MCF 10A (cell line): ENCODE measurements at places on chromosomes 11 and 22. TPM values are rescaled to one million over a fixed set of nuclear protein-coding genes. Genes with fewer than 3 reads are reported as not detected.

DNA sequence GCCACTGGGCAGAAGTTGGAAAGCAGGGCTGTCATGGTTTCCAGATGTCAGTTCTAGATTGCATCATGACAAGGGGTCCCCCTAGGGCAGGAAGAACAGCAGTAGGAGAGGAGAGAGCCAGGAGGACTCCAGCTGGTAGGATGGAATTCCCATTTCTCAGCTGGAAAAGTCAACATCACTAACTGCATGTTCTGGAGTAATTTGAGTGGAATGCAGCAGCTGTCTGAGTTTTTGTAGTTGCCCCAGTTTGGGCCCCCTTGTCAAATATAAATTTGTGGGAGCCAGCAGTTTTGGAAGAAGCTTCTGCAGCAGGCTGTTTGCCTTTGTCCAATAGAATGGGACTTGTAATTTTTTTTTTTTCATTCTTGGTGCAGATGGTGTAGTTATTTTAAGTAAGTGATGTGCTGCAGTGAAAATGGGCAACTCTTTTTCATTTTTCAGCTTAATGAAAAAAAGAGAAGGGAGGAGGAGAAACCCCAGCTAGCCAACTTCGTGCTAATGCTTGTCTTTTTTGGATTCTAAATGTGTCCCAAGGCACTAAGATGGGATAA lies 86.9 kb downstream of the LDLRAD3 start:
- DNase-seq: peak; percentile 22

DNA sequence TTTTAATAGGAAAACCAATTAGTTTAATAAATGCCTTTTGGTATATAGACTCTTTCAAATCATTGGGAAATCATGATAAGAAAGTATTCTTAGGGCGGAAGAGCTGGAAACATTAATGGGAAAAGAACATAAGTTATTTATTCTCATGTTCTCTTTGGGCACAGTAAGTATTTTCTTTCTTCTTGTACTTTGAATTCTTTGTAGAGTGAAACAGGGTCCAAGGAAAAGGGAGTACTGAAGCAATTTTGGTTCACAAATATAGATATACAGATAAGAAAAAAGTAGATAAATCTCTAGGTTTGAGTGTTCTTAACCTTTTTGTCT lies 123.2 kb downstream of the MICAL2 start:
- DNase-seq: no peak

DNA sequence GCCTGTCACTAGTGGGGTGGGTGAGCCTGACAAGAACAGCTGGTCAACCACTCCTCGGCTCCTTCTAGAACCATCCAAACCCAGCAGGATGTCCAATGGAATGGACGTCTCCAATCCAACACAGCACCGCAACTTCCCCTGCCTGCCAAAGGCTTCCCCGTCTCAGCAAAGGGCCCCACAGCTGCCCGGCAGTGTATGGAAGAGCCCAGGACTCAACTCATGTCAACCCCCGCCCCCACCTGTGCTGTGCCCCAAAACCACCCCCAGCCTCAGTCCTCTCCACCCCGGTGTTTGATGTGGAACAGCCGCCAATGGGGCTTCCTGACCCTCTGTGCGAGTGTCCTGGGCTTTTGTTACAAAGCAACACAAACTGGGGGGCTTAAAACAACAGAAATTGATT lies 223.8 kb downstream of the CTTN start:
- no peak for DNase-seq

DNA sequence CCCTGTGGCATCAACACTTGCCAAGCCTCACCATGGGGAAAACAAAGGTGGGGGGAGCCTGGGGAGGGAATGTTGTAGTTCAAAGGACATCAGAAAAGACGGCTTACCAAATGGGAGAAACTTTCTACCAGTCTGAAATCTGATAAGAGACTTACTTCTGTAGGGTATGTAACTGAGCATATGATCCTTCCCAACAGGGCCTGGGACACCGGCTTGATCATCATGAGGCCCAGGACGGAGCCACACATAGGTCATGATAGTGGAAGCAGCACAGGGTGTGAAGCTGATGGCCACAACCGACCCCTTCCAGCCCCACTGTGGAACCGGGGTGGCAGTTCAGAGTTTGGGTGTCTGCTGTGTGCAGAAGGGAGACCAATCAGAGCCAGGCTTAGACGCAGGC lies 51.1 kb downstream of the MICAL3 start:
- DNase-seq: no peak

- DNase-seq: no peak
These were observed 77.1 kb downstream of the DHCR7 start for GRCh38 chr11:71370895-71371673.

- DNase-seq: no peak
These were observed 13.9 kb upstream of the CDC42EP2 start for GRCh38 chr11:65300621-65301275.

The OR6A2 gene
- total RNA-seq: 0.17 and 0.28 TPM in 2 replicates

The TYR gene
- total RNA-seq: not detected in 2 replicates

DNA sequence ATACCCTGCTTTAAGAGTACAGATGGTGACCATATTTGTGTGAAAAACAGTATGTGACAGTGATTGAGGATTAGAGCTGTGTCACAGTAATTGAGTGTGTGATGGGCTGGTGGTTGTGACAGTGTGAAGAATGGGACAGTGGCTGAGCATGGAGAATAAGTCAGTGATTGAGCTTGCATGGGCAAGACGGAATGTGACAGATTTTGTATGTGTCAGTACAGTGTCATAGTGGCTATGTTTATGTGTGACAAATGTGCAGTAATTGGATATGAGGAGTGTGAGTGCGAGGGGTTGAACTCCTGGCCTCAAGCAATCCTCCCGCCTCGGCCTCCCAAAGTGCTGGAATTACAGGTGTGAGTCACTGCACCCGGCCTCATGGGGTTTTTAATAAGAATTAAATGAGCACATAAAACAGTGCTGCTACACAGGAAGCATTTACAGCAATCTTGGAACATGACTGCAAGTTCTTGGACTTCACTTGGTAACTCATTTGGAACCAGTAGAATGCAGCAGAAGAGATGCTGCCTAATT lies 583 bp upstream of the RRAS2 start:
- peak; percentile 3 for DNase-seq

DNA sequence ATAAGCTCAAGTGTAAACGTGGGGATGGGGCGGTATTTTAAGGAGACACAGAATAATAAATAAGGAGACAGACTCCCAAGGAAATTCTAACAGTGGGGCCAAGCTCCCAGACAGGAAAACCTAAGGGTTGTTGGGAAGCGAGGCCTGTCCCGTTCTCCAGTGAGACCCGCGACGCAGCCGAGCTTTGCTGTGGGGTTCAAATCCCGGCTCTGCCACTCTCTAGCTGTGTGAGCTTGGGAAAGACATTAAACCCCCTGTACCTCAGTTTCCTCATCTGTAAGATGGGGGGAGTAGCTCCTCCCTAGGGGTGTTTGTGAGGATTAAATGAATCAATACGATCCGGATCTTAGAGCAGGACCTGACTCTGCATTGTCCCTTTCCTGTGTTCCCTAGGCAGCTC lies 106.8 kb downstream of the TRIM29 start:
- no peak for DNase-seq

The RAPSN gene
- total RNA-seq: 0.51 and 0.64 TPM in 2 replicates

GRCh38 chr11:3170044-3170755 lies 5.1 kb upstream of the OSBPL5 start:
- peak; percentile 53 for DNase-seq

- DNase-seq: no peak
These were observed 43.1 kb downstream of the TRAF6 start for GRCh38 chr11:36467012-36467411.

The GAB4 gene
- total RNA-seq: not detected in 2 replicates

DNA sequence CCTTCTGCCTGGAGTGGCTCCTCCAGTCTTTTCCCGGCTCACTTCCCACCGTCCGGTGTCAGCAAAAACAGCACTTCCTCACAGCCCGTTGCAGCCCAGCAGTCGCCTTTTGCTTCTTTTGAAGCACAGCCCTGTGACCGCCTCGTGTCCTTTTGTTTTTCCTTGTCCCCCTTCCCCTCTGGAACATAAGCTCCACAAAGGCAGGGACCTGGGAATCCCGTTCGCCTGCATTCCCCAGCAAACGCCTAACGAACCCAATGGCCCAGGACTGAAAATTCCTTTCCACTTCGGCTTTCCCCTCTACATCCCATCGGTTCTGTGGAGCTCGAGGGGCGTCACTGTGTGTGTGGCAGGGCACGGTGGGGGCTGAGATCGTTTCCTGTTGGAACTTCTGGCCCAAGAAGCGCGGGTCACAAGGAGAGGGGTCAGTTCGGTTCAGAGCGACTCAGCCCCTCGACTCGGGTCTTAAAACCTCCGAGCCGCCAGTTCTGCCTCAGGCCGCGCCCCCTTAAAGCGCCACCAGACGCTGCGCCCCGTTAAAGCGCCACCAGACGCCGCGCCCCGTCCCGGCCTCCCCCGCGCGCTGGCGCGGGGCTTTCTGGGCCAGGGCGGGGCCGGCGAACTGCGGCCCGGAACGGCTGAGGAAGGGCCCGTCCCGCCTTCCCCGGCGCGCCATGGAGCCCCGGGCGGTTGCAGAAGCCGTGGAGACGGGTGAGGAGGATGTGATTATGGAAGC lies 841 bp downstream of the RIC8A start:
- DNase-seq: peak; percentile 76

The CALCA gene
- total RNA-seq: not detected in 2 replicates

The C11orf86 gene
- not detected in 2 replicates for total RNA-seq

The MTFP1 gene
- 23.2 and 31.6 TPM in 2 replicates for total RNA-seq

DNA sequence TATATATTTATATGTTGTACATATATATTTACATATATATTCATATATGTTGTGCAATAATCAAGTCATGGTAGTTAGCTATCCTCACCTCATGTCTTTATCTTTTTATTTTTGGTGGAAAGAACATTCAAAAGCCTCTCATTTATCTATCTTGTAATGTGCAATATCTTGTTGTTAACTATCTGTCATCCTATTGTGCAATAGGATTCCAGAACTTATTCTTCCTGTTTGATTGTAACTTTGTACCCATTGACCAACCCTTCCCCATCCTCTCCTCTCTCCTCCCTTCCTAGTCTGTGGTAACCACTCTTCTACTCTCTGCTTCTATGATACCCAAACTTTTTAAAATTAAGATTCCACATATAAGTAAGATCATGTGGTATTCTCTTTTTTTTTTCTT lies 115.6 kb upstream of the PDGFD start:
- no peak for DNase-seq

DNA sequence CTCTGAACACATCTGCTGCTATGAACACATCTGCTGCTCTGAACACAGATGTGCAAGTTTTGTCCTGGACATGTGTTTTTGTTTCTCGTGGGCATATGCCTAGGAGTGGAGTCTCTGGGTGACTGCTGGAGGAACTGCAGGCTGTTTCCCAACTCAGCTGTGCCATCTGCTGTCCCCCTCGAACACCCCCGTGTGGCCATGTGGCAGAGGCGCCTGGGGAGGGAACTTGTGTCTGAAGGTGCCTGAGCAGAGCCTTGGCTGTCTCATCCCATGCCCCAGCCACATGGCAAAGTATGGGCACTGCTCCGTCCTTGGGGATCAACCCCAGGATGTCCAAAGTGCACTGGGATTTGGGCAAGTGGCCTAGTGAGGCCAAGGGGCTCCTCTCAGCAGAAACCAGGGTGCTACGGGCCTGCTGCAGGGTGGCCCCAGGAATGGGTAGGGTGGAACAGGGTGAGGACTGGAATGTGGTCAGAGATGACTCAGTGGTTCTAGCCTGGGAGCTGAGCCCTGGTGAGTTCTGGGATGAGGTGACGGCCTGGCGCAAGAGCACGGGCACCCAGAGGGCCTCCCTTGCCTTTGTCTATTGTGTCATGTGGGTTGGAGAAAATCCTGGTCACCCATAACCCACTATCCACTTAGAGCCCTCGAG lies 14.7 kb downstream of the GATD1 start:
- peak; percentile 96 for DNase-seq

GRCh38 chr22:24265734-24266133 lies 4.9 kb upstream of the SPECC1L start:
- DNase-seq: no peak

The RHBDD3 gene
- total RNA-seq: 32.5 and 48.0 TPM in 2 replicates

- DNase-seq: peak; percentile 80
These were observed 36.3 kb downstream of the MMP7 start for GRCh38 chr11:102494216-102494615.

- DNase-seq: peak; percentile 25
These were observed 549.1 kb downstream of the INSC start for GRCh38 chr11:15663777-15664218.

DNA sequence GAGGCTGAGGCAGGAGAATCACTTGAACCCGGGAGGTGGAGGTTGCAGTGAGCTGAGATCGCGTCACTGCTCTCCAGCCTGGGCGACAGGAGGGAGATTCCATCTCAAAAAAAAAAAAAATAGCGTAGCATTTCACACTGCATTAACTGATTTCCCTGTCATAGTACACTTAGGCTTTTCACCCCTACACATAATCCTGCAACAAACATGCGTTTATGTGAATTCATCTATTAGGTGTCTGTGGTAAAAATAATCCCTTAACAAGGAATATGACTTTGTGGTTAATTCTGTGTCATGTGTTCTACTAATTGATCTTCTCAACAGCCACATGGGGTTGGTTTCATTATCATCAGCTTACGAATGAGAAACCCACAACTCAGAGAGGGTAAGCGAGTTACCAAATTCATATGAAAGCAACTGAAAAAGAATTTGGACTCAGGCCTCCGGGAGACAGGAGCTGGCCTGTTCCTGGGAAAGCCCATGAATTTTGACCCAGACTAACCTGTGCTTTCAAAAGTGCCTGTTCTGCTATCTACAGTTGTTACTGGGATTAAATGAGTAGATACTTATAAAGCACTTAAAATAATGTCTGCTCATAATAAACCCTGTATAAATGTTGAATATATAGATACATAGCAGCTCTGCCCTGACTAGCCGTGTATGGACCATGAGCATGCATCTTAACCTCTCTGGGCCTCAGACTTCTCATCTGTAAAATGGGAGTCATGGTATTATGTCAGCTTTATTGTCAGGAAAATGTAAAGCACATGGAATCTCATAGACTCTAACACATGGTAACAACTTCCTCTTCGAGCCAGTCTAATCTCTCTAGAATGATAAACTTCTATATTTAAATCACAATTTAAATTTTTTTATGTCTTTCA lies 36.6 kb downstream of the KCNJ1 start:
- no peak for DNase-seq

DNA sequence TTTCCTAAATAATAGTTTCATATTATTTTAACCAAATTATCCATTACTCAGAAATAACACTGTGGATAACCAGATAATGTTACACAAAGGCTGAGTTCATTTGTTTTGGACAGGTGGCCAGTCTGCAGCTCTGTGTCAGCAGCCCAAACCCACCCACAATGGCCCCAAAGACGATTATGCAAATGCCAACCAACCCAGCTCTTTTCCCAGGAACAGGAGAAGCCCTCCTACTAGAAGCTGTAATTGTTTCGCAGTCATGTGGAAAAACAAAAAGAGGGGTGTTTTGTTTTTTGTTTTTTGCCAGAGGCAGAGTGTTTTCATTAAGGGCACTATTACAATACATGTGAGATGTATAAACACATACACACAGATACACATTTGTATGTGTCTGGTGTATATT lies 102.1 kb downstream of the FCHSD2 start:
- no peak for DNase-seq
